ENCODE measurements at places on chromosomes 16 and 17.

DNA sequence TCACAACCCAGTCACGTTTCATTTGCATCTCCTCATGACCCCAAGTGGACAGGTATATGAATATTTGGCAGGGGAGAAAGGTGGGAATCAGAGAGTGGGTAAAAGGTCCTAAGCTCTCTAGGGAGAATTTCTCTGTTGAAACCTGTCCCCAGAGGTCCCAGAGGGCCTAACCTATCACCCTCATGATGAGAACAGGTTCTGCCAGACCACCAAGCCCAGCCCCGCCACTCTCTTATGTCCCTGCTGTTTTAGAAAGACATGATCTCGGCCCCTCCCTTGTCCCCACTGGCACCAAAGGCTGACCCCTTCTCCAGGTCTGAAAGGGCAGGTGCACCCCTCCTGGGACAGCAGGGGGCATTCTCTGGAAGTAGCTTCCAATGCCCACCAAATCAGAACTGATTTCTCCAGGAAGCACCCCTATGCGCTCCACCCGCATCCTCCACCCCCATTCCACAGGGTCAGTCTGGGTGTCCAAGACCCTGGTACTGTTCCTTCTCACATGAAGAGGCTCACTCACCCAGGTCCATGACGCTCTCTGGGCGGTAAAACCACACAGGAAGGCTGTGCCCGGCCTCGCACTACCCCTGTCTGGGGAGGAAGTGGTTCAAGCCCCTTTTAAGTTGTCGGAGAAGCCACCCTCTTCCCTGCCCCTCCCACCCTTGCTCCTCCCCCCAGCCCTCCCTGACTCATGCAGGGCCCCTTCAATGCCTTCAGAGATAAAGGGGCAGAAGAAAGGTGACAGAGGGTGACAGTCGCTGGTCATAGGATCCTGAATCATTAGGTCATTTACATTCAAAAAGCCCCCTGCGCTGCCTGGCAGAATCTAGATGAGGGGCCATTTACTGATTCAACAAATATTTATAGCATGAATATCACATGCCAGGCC, at the start of gene CCR7:
Gene CCR7 (minus strand): TSS at position 590 of the 886 bp plus-strand sequence. CDS start 63 bp downstream, at position 527.
- DNase-seq: no peak

- DNase-seq: no peak
Measured at GRCh38 chr17:27265333-27265732, 28.6 kb upstream of the WSB1 start.

DNA sequence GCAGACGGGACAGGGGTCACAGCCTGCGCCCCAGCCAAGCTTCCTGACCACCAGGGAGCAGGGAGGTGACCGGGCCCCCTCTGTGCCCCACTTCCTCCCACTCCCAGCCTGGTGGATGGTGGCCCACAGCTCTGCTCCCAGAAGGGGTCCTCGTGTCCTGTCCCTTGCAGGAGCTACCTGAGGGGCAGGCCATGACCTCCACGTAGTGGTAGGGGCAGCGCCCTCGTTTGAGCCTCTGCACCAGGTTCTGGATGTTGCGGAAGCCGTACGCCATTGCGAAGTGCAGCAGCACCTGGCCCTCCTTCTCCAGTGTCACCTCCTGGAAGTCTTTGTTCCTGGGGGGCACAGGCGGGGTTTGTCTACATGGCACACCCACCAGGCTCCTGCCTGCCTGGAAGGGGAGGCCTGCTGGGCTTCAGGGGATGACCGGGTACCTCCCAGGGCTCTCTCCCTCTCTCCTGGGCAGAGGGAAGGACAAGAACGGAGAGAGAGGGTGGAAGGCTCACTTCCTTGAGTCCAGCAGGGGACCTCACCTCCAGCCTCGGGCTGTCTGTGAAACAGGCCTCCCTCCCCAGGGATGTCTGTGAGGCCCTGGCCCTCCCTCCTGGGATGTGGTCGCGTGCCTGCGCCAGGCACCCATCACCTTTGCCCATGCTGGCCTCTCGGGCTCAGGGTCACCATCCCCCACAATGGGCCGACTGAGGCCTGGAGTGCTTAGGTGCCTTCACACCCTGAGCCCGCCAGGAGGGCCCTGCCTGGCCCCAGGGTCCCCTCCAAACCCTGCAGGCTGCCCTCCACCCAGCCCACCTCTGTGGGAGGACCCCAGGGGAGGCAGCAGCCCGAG, 4.0 kb downstream of the HAGHL start:
- no peak for DNase-seq

- DNase-seq: no peak
Measured at GRCh38 chr17:76676629-76677028, 33.1 kb upstream of the ST6GALNAC1 start.

- DNase-seq: no peak
Measured at GRCh38 chr17:63653050-63653449, 30.8 kb downstream of the MAP3K3 start.

- DNase-seq: no peak
Measured at GRCh38 chr16:2238150-2238837, 2.0 kb downstream of the DNASE1L2 start.

- no peak for DNase-seq
Measured at GRCh38 chr16:77093309-77093708, 97.7 kb upstream of the MON1B start.

Data from skeletal muscle cell (primary cell).